ENCODE measurements at places on chromosomes 3 and 15.

DNA sequence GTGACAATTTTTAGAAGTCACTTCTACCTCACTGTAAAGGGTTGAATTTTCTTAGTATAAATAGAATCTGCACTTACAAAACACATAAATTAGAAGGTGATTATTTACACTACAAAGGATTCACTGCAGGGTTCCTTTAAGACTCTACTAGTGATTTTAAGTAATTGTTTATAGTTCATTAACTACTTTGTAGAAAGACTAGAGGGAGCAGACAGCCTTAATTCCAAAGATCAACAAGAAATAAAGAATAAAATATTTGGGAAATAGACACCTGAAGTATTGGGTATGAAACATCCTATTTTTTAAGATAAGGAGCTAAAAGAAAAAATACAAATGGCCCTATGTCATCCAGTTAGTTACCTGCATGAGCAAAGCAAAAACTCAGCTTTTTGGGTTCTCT, 360.5 kb upstream of the ALCAM start:
- no peak for DNase-seq

DNA sequence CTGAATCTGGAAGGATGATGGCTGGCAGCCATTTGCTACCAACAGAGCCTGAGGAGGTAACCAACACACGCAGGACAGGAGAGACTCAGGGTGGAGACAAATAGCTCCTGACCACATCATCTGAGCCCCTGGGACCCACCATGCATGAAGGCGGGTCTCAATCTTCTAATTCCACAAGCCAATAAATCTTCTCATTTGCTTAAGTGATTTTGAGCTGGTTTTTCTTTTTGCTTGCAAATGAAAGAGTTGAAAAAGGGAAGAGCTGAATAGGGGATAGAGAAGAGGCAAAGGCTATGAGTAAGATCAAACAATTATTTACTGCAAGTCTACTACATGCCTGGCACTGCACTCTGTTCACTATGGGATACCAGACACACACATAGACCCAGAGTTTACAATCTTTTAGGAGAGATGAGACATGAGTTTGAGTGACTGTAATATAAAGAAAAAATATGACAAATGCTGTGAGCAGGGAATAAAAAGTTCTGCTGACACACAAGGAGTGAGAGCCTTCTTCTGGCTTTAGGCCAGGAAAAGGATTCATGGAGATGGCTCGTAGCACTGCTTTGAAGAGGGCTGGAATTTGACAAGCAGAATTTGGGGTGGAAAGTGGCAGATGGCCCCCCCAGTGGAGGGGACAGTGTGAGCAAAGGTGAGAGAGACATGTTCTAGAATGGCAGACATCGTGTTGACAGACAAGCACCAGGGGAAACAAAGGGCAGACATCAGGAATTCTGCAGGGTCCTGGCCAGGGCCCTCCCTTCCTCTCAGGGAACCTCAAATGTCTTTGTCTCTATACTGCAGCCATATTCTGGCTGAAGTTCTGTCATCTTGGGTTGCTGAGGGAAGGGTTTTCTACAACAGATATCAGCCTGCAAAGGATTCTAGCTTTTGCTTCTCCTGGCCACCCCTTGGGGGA, 69.8 kb upstream of the WNT5A start:
- DNase-seq, result no peak

DNA sequence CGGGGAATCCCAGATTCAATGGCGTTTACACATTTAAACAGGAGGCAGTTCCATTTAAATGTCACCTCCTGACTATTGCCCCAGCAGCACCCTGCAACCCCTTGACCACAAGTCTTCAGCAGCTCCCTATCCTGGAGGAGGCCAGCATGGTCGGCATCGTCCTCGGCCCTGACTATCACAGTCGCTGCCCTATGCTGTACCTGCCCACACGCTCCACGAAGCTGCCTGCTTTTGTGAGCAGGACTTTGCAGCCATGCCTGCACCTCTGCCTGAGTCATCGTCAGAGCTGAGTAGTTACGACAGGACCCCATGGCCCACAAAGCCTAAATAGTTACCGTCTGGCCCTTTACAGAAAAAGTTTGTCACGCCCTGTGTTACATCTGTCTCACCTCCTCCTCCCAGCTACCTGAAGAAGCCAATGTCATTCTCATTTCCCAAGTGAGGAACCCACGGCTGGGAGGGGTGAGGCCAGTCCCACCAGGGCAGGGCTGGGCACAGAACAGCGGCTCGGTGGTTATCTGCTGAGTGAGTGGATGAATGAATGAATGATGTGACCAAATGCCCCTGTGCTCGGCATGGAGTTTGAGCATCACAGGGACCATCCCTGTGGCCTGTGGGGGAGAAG, 47.8 kb upstream of the IQSEC1 start:
- no peak for DNase-seq

GRCh38 chr3:14200276-14200675, 21.7 kb downstream of the LSM3 start:
- no peak for DNase-seq

GRCh38 chr15:39907216-39907615, 12.8 kb downstream of the GPR176 start:
- DNase-seq, result no peak

DNA sequence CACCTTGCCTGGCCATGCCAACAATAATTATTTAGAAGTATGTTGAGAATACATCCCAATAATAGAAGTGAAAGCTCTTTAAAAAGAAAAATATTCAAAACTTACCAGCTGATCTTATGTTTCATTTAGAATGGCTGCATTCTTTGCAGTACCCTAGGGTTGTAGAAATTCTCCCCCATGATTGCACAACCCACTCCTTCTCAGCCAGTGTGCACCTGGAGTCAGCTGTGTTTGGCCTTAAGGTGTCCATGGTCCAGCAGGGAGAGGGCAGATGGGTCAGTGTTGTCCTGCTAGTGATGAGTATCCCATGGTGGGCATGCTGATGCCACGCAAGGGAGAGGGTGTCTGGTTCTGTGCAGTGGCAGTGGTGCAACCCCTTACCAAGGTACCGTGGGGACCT, 117.3 kb downstream of the IGF1R start:
- no peak for DNase-seq

All from NCI-H2081 (cell line).